ENCODE measurements at places on chromosomes 1 and 21.

DNA sequence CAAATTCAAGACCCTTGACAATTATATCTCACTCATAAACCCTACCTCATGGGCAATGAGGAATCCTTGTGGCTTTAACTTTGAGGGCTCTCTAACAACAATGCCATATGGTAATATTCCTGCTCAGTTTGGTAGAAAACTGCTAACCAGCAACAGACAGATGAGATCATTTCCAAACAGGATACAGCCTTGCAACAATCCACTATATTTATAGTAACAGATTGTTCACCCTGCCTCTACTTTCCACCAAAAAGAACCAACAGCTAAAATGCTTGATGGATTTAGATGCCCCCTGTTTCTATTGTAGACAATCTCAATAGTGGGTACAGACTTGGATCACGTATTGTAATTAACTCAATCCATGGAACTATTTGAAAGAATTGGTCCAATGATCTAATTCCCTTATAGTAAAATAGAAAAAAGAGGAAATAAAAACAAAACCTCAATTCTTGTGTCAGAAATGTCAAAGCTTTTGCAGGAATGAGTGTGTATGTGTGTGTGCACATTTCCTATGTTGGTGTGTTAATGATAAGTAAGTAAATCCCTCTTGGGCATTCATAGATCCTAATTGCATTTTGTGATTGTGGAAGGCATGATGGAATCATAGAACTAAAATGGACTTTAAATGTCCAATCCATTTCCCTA lies 100.0 kb upstream of the EDEM3 start:
- DNase-seq = no peak

DNA sequence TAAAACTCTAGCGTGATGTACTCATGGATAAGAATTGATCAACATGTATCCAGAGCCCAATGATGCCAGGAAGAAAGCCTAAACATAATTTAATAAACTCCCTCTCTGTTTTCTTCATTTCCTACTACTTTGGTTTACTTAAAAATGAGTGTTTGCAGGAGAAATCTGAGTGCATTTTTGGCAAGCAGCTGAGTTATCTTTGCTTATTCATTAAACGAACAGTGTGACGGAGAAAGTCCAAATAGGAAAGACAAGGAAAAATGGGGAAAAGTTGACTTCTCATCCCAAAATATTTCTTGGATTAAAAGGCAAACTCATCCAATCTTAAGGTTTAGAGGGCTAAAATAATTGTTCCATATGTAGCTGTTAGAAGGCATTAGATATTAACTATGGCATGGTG lies 496.7 kb downstream of the SMYD3 start:
- no peak for DNase-seq

GRCh38 chr1:49187056-49187455 lies 410.4 kb upstream of the BEND5 start:
- no peak for DNase-seq

- DNase-seq = no peak
Observed at GRCh38 chr1:244350027-244350426, 101.7 kb downstream of the ADSS2 start.

All from stimulated activated CD4-positive, alpha-beta T cell treated with anti-CD3 and anti-CD28 coated beads, Interleukin-12 subunit alpha, Interleukin-12 subunit beta, amount 100 ng/mL, for 24 hours (primary cell).